ENCODE measurements at places on chromosomes 1 and 21.

DNA sequence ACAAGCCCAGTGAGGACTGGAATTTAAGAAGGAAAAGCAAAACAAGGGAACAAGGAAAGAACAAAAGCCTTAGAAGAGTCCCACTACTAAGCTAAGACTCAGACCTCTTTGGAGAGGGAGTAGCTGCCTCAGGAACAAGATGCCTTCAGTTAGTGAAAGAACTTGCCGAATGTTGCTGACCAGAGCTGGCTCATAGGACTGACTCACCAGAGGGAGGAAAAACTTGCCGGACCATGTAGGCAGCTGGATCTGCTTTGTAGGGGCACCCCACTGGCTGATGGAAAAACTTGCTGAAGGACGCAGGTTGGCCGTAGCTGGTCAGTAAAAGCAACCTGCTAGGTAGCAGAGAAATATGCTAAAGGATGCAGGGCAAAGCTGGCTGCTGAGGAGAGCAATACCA lies 15.3 kb upstream of the ZSWIM5 start:
- peak; percentile 42 for DNase-seq

DNA sequence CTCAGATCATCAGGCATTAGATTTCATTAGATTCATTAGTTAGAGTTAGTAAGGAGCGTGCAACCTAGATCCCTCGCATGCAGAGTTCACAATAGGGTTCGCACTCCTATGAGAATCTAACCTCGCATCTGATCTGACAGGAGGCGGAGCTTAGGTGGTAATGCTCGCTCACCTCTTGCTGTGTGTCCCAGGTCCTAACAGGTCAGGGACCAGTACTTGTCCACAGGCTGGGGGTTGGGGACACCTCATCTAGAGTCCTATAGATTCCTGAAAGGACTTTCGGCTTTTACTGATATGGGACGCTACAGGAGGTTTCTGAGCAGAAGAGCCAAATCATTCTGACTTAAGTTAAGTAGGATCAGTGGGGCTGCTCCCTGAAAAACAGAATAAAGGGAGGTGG lies 91.4 kb downstream of the AKT3 start:
- no peak for DNase-seq

GRCh38 chr1:196450143-196451095 lies 157.8 kb downstream of the KCNT2 start:
- DNase-seq = no peak

DNA sequence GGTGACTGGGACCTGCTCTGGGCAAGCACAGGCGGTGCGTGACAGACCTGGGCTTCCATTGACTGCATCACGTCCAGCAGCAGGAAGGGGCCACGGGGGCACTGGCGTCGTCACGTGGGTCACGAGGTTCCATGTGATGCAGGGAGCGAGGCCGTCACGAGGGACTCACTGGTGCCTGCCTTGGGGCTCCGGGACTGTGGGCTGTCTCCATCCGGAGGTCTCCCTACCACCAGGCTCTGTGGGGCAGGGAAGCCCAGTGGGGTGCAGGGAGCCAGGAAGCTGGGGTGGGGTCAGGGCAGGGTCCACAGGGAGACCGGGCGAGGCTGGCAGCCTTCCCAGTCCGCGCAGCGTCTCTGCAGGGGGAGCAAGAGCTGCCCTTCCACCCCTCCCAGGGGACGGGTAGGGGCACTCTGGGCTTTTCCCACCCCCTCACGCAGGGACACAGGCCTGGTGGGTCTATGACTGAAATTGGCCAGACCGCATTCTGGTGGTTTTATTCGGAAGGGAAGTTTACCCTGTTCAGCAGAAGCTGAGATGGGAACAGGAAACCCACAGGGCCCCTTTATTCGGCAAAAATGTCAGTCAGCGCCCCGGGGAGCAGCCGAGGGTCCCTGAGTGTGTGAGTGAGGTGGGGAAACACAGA lies 416 bp upstream of the TNFRSF14 start:
- peak; percentile 64 for DNase-seq

- DNase-seq = no peak
These were observed 8.9 kb upstream of the PTPRF start for GRCh38 chr1:43521756-43522155.

GRCh38 chr1:99503276-99503747 lies 142.6 kb upstream of the PALMD start:
- DNase-seq = no peak

DNA sequence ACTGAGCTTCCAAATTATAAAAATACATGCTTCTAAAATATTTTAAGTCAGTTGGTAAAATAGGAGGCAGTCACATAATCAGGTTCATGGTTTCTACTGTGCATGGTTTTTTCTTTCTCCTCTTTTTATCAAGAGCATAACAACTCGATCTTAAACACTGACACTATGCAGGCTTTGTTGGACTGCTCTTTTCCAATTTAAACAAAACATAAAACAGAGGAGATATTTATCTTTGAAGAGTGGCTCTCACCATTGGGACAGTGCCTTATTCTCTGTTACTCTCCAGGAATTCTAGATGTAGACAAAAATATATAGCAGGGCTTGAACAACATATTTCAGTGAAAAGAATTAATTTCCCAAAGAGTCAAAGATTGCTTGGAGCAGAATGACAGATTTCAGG lies 883.5 kb upstream of the ADGRL2 start:
- DNase-seq = no peak

DNA sequence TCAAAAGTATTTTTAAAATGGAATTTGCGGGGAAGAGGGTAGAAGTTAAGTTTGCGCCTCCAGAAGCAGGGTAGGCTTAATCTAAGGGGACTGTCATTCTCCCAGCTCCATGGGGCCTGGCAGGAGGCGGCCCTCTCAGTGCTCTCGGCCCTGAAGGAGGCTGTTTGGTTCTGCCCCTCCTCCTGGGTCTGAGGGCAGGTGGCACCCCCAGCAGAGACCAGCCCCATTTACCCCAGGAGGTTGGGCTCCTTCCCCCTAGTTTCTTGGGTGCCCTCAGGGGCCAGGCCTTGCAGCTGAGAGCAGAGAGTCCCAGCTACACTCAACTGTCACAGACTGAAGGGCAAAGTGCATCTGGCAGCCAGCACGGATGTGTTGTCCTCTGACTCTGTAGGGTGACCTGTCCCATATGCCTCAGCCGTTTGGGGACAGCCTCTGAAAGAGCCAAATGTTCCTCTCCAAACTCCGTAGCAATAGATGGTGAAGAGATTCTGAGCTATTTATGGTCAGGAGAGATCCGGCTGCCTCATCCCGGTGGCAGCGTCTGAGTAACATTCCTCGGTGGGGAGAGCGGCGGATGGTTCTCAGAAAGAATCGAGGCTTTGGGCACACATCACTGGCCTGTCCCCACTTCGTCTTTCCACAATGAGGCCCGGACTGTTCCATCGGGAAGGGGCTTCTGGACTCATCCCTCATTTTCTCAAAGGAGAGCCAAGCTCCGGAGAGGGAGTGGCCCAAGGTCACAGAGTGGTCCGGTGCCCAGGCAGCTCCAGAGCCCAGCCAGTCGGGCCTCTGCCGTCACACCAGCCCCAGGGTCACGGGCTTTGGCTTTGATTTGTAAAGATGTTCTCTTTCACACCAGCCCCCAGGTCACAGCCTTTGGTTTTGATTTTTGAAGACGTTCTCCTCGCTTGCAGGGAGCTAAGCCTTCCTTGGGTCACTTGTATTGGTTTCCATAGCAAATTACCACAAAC lies 424.2 kb upstream of the VAMP3 start:
- no peak for DNase-seq
